ENCODE measurements at places on chromosomes 5 and 9.

DNA sequence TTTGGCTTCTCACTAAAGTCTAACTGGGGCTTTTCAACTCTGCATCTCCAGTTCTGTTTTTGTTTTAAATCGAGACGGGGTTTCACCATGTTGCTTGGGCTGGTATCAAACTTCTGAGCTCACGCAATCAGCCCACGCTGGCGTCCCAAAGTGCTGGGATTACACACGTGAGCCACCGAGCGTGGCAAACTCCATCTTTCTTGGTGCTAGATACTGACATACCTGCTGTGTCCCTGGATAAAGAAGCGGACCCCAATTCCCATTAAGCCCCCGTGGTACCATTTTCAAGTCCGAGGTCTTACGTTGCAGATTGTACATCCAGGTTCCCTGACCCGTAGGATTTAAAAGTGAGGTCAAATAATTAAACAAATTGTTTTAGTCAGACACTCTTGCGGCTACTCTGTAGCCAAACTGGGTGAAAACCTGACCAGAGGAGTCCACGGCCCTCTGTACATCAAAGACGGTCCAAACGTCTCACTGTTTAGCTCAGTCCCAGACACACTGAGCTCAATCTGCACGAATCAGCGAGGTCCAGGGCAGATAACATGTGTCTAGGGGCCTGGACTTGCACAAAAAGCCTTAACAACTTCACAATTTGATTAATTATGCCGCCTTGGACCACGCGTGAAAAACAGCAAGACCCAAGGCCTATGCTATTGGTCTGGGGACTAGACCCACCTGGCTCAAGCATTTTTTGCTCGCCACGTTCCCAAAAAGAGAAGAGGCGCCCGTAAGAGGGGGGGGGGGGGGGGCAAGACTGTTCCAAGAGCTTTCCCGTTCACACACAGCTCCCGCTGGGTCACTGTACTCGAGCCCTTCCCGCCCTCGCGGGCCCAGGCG, 727 bp upstream of the DNAJA1 start:
- DNase-seq = no peak

GRCh38 chr5:137192293-137192743, 306.8 kb downstream of the SPOCK1 start:
- no peak for DNase-seq

DNA sequence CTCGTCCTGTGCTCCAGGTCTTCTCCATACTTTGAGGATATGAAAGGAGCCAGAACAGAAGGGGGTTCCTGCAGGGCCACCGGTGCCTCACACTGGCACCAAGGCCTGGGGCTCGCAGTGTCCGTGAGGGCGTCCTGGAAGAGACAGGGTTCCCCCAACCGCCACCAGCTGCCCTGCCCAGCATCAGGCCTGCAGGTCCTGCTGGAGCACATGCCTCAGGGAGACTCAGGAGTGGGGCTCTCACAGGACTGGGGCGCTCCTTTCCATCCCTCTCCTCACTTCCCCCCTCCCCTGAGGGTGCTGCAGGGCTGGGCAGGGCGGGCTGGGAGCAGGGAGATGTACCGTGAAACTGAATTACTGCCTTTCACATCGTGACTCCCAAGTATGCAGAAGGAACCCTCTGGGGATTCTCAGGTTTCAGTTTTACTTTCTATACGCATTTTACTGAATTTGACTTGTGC, 31.7 kb downstream of the CEP72 start:
- no peak for DNase-seq

- no peak for DNase-seq
Measured at GRCh38 chr5:159033351-159033657, 66.4 kb downstream of the EBF1 start.

- no peak for DNase-seq
Measured at GRCh38 chr9:6680797-6681146, 35.2 kb upstream of the GLDC start.

GRCh38 chr5:119055294-119055693, 15.6 kb upstream of the DMXL1 start:
- DNase-seq = no peak

GRCh38 chr5:168334695-168335094, 43.2 kb downstream of the WWC1 start:
- DNase-seq = peak; percentile 57

DNA sequence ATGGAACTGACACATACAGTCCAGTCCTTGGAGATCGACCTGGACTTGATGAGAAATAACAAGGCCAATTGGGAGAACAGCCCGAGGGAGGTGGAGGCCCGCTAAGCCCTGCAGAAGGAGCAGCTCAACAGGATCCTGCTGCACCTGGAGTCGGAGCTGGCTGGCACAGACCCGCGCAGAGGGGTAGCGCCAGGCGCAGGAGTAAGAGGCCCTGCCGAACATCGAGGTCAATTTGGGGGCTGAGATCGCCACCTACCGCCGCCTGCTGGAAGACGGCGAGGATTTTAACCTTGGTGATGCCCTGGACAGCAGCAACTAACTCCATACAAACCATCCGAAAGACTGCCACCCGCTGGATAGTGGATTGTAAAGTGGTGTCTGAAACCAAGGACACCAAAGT, 1610.1 kb upstream of the ACO1 start:
- no peak for DNase-seq

GRCh38 chr9:78753039-78753438, 456.1 kb downstream of the PSAT1 start:
- no peak for DNase-seq

DNA sequence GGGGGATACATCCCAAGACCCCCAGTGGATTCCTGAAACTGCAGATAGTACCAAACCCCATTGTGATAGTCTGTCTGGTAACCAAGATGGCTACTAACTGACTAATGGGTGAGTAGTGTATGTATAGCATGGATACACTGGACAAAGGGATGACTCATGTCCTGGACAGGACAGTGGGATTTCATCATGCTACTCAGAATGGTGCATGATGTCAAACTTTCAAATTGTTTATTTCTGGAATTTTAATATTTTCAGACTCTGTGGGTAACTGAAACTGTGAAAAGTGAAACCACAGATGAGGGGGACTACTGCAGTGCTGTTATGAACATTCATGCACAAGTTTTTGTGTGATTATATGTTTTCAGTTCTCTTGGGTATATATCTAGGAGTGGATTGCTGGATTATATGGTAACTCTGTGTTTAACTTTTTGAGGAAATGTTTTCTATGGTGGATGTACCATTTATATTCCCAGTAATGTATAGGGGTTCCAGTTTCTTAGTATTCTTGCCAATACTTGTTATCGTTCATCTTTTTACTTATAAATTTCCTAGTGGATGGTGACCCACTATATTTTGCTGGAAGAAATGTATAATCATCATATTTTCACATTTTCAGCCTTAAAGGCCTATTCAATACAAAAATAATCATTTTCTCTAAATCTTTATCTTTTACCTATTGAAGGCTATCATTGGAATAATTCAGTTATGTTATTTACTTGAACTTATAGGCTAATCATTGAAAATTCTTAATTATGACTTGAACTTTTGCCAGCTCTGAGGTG, 140.9 kb downstream of the NR3C1 start:
- DNase-seq = peak; percentile 83

- no peak for DNase-seq
Measured at GRCh38 chr5:107376546-107377276, 294.0 kb downstream of the EFNA5 start.

- no peak for DNase-seq
Measured at GRCh38 chr9:110266795-110267194, 10.5 kb upstream of the TXN start.

DNA sequence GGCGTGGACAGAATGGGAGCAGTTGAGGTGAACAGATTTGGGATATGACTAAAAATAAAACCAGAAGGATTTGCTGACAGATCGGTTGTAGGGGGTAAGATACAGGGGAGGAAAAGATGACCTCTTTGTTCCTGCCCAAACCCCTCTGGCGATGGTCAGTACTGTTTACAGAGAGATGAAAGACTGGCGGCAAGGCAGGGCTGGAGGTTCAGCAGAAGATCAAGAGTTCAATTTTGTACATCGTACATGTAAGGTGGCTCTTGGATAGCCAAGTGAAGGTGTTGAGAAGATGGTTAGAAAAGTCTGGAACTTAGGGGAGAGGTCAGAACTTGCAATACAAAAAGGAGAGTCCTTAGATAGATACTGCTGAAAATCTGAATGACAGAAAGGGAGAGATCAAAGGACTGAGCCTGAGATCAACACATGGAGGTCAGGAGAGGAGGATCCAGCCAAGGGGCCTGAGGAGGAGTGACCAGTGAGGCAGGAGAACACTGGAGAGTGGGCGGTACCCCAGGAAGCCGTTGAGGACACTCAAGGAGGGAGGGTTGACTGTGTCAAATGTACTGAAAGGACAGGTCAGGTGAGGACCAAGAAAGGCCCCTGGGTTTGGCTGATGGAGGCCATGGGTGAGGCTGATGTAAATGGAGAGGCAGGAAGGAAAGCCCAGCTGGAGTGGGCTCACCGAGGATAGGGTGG, 7.1 kb downstream of the IL4 start:
- DNase-seq = no peak

DNA sequence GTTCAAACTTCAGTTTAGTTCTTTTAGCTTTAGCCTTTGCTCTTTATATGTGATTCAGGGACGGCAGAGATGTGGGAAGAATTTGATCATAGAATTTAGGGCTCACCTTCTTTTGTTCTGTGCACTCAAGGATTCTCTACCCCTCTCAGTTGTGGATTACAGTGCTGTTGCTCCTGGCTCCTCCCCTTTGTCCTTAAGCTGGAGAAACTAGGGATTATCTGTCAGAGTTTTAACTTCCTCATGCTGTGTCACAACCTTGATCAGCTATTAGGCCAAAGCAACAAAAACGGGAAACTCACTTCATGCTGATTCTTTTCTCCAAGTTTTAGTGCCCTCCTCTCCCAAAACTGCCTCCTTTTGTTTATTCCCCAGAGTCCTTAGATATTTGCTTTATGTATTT, 13.0 kb upstream of the PCDHAC2 start:
- no peak for DNase-seq

DNA sequence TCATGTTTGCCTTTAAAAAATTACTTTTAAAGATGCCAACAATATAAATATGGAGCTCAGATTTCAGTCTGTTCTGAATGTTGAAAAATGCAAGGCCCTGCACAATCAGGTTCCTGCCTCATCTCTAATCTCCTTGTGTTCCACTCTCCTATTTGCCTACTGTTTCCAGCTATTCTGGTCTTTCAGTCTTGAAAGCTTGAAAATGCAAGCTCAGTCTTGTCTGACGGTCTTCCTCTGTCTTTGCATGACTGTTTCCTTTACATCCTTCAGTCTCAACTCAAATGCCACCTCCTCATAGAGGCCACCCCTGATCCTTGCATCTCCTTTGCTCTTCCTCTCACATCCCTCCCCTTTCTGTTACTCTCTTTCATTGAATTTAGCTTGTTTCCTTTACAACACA, 354.9 kb downstream of the KIF4B start:
- DNase-seq = no peak

GRCh38 chr5:167845952-167846351, 445.5 kb upstream of the WWC1 start:
- DNase-seq = no peak

DNA sequence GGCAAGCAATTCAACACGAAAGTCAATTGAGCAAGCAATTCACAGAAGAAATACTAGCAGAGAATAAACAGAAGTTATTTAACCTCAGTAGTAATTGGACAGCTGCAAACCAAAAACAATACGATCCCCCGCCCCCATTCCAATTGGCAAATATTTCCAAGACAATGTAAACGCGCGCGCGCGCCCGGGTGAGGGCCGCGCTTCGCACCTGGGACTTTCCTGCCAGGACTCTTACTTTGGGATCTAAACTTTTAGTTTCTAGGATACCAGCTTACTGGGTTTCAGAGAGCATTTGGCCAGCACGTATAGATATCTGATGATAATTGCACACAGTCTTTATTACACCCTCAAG, 8.6 kb downstream of the RUFY1 start:
- no peak for DNase-seq

DNA sequence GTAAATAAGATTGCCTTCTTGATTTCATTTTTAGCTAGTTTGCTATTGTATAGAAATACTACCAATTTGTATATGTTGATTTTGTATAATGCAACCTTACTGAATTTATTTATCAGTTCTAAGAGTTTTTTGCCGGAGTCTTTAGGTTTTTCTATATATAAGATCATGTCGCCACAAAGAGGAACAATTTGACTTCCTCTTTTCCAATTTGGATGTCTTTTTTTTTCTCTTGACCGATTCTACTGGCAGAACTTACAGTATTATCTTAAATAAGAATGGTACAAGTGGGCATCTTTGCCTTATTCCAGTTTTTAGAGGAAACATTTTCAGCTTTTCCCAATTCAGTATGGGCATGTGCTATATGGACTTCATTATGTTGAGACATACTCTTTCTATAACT, 624.7 kb upstream of the ACO1 start:
- DNase-seq = no peak

DNA sequence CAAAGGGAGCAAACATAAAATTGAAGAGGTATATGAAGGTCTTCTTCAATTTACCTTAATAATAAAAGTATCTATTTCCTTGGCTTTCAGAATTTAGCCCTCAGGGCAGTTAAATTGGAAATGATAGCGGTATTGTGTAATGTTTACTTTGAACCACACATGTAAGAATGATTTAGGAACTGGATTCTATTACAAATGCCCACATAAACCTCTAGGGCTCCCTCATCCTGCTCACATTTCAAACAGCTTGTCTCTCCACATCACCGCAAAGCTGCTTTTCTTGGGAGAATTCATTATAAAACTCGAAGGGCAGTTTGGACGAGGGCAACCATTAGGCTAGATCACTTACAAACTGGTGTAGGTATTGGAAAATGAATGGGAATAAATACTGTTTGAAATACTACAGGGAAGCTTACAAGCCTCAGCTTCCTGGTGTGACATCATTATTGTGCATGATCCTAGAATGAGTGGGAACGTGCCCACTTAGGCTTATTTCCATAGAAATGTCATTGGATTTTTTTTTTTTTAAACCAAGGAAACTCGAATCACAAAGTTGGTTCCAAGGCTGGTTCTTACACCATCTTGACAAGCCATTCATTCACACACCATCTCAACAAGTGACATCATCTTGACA, 47.3 kb downstream of the MTRR start:
- DNase-seq = no peak

- peak; percentile 16 for DNase-seq
Measured at GRCh38 chr5:171494452-171495121, 75.1 kb downstream of the FGF18 start.

DNA sequence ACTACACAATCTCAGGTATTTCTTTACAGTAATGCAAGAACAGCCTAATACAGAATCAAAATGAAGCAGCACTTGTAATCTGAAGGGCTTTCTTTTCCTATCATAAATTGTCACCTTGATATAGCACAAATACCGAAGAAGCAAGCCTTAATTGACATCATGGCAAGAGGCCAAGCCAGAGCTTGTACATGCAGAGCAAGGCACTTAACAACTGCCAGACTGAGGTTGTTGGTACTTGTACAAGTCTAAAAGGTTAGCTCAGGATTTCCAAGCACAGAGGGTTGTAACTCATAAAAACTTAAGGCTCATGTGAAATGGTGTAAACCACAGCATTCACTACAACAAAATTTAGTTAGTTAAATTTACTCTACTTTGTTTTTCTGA, 158.8 kb upstream of the SPEF2 start:
- no peak for DNase-seq

- DNase-seq = no peak
Measured at GRCh38 chr9:89360465-89360864, 42.2 kb downstream of the SECISBP2 start.

All from AG04450 (cell line).